Caco-2 (cell line): ENCODE measurements at places on chromosomes 13 and 19. TPM values are rescaled to one million over a fixed set of nuclear protein-coding genes. Genes with fewer than 3 reads are reported as not detected.

- peaks cover 8% of the 10 kb centered on the region for H3K27me3 ChIP-seq
- no peak for DNase-seq
- no peak overlapping the region for H3K4me3 ChIP-seq
- no peaks in the 10 kb centered on the region for H3K36me3 ChIP-seq
- H3K4me1 ChIP-seq = no peaks in the 10 kb centered on the region
- H3K27ac ChIP-seq = no peak overlapping the region
Observed at GRCh38 chr13:96093296-96094006, 3.5 kb downstream of the HS6ST3 start.

DNA sequence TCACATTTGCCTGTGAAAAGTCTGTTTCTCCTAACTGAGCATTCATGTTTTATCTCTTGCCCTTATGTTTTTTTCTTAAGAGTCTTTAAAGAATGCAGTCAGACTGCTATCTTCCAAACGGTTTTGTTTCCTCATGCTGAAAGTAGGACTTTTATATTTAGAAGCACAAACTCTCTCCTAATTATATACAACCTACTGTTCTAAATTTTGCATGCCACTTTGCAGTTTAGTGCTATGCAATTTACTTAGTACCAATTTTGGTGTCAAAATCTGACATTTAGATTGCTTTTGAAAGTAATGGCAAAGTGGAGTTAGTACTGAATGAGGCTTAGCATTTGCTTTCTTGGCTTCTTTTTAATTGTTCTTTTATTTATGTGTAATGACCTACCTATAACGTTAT is 55.1 kb upstream of the PCDH20 start:
- H3K36me3 ChIP-seq = no peaks in the 10 kb centered on the region
- H3K27me3 ChIP-seq = no peaks in the 10 kb centered on the region
- DNase-seq = no peak
- H3K4me1 ChIP-seq = no peaks in the 10 kb centered on the region

DNA sequence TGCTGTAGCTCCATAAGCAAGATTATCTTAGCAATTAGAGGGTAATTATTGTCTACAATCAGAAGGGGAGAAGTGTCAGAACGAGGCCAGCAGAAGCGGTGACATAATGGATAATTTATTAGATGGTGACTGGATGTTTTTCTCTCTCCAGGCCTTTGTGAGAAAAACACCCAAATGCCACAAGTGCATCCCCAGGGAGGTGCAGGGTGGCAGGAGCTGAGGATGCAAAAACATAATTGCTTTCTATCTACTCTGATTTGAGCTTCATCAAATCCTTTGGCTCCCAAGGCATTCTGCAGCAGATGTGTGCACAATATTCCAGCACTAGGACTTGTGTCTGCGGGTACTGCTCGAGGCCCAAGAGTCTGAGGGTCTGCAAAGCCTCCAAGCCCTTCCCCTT is 220.1 kb upstream of the SERP2 start:
- H3K27me3 ChIP-seq = no peaks in the 10 kb centered on the region
- H3K4me1 ChIP-seq = peaks cover 15% of the 10 kb centered on the region
- no peak overlapping the region for H3K4me3 ChIP-seq
- no peaks in the 10 kb centered on the region for H3K36me3 ChIP-seq

- no peaks in the 10 kb centered on the region for H3K27me3 ChIP-seq
- peak overlapping the region; percentile 58 for H3K27ac ChIP-seq
Observed at GRCh38 chr19:48123907-48124651, 13.5 kb upstream of the PLA2G4C start.

GRCh38 chr13:67299072-67299635 is 69.0 kb upstream of the PCDH9 start:
- DNase-seq = no peak
- no peaks in the 10 kb centered on the region for H3K27me3 ChIP-seq
- H3K36me3 ChIP-seq = no peaks in the 10 kb centered on the region

Gene DNMT1
- total RNA-seq = 144 and 171 TPM in 2 replicates

Gene FLT1
- total RNA-seq = 0.66 and 0.93 TPM in 2 replicates

Gene CTXN1
- 7.4 and 9.1 TPM in 2 replicates for total RNA-seq

Gene BICRA
- 34.3 and 38.8 TPM in 2 replicates for total RNA-seq
